RPMI8226 (cell line): ENCODE measurements at places on chromosomes 2 and 18.

GRCh38 chr2:24365051-24365450, 4.7 kb upstream of the ITSN2 start:
- DNase-seq: no peak

DNA sequence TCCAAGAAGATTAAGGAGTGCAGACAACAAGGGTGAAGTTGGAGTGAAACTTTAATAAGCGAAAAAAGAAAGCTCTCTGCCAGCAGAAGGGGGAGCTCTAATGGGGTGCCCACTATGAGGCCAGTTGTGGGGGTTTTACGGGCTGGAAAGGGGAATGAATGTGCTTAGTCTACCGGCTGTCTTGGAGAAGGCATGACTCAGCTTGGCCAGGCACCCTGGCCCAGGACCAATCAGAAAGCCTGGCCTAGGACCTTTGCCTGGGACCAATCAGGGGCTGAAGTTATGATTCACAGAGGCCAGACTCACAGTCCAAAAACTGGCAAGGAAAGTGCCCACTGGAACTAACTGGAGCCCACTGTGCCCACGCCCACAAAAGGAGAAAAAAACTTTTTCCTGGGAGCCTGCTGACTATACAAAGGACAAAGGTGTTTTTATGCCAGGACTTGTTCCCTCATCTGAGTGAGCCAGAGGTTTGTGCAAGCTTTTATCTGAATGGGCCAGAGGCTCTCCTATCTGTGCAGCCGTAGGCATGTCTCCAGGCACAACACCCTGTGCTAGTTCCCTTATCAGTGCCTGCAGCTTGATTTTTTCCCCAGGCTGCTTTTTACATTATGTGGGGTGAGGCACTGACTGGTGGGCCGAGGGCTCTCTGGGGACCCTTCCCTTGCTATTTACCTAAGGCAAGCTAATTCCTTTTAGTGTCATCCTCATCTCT, 18.6 kb downstream of the CMPK2 start:
- DNase-seq: no peak

DNA sequence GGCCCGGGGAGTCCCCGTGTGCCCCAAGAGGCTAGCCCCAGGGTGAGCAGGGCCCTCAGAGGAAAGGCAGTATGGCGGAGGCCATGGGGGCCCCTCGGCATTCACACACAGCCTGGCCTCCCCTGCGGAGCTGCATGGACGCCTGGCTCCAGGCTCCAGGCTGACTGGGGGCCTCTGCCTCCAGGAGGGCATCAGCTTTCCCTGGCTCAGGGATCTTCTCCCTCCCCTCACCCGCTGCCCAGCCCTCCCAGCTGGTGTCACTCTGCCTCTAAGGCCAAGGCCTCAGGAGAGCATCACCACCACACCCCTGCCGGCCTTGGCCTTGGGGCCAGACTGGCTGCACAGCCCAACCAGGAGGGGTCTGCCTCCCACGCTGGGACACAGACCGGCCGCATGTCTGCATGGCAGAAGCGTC, 16.9 kb upstream of the FAHD2A start:
- DNase-seq: no peak

GRCh38 chr18:32335228-32335627, 135.5 kb downstream of the GAREM1 start:
- DNase-seq: no peak

DNA sequence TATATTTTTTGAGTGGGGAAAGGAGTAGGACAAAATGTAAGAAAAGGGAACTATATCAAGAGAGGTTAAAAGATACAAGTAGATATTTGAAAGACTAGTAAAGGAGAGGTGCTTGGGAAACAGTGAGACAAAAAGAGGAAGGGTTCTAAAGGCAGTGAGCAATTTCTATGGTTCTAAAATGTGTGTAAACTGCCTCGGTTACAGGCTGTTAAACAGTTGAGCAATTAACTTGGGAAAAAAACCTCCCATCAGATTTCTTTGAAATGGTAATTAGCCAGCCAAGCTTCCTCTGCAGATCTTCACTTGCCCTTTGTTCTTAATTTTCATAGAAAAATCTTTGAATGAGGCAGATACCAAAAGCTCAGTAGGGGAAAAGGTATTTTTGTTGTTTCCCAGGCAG, 238.7 kb upstream of the KCNH7 start:
- no peak for DNase-seq

GRCh38 chr2:239033801-239034560, 186.1 kb downstream of the TWIST2 start:
- DNase-seq: no peak

DNA sequence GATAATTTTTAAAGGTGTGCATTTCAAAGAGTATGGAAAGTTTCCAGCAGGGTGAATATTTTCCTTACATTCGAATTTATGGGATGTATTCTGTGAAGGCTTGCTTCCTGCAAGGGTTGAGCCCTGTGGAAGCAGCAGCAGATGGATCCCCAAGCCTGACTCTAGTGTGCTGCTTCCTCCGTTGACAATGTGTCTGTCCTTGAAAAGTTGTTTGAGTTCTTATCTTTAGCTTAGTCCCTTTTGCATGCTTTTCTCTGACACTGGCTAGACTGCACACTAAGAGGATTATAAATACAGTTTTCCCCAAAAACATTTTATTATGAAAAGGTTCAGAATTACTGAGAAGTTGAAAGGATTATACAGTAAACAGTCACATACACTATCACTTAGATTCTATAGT, 86.3 kb downstream of the CEP192 start:
- DNase-seq: no peak

DNA sequence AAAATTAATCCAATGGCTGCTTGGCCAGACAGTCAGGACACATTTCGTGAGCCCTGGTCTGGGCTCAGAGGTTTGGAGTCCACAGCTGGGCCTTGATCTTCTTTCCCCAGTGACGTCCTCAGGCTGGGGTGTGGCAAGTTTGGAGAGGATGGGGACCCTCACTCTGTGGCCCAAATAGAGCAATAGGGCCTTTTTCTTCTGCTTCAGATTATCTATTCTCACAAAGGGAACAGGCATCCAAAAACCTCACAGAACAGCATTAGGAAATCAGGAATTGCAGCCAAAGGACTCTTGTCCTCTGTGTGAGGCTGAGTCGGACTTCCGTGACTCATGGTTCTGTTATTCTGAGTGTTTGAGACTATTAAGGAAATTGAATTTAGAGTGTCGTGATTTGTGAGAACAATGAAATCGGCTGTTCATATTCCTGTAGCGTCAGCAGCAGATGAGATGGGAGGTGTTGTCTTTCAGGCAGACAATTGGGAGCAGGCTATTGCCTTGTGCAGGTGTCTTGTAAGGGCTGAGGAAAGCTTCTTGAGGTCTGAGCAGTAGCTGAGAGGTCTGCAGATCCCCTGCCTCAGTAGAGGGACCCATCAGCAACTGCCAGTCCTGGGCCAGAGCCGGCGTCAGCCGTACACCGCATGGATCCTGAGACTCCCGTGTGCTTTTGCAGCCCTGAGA, 113.8 kb downstream of the SH3RF3 start:
- peak; percentile 62 for DNase-seq

- DNase-seq: no peak
These were observed 27.9 kb upstream of the TYMS start for GRCh38 chr18:629269-630150.

DNA sequence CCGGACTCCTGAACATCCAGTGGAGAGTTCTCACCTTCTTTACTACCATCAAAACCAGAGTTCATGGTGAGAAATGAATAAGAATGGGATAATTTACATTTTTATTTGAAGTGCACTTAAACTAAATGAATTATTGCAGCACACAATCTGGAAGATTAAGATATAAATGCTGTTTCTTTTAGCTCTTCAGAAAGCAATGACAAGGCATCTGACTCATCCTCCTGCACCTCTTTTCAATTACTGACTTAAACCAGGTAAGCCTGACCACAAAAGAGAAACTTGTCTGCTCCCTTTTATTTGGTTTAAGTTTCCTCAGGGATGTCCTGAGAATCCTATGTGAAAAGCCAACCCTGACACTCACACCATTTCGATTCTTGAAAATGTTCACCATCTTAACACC, 720 bp upstream of the DSC2 start:
- no peak for DNase-seq

GRCh38 chr2:8796878-8797550, 40.4 kb downstream of the KIDINS220 start:
- DNase-seq: no peak

- peak; percentile 58 for DNase-seq
These were observed 48.0 kb upstream of the MRPL33 start for GRCh38 chr2:27723372-27724144.
